ENCODE measurements at places on chromosomes 7 and 10.

DNA sequence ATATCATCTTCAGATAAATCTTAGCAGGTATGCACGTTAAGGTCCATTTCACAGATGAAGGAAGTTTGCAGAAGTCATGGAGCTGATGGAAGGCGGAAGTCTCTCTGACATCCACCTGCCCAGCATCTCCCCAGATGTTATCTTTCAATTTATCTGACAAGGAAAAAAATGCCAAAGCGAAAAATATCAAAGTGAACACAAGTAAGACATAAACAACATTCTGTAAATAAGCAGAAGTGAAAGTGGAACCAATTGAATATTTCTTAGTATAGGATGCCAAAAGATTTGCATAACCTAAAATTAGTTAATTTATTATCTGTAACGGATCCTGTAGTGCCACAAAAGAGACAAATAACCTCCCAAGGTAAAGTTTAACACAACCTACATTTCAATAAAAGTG lies 73.6 kb upstream of the NEBL start:
- DNase-seq = no peak

GRCh38 chr10:609262-609658 lies 80.2 kb downstream of the DIP2C start:
- DNase-seq = no peak

DNA sequence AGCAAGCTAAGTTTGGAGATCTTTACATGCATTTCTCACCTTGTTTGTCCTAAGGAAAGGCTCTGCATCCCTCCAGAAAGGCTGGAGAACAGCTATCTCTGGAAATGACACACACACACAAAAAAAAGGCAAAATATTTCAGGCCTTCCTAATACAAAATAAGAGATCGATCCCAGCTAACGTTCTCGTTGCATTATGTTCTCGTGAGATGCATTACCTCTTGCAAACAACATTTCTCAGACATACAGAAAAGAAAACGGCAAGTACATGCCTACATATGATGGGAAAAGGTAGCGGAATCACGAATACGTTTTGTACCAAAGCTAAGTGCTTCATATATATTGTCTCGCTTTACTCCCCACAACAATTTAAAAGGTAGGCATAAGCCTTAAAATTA lies 488 bp downstream of the MTERF1 start:
- DNase-seq = no peak

- DNase-seq = no peak
Observed at GRCh38 chr10:5527332-5528200, 2.8 kb downstream of the CALML3 start.

DNA sequence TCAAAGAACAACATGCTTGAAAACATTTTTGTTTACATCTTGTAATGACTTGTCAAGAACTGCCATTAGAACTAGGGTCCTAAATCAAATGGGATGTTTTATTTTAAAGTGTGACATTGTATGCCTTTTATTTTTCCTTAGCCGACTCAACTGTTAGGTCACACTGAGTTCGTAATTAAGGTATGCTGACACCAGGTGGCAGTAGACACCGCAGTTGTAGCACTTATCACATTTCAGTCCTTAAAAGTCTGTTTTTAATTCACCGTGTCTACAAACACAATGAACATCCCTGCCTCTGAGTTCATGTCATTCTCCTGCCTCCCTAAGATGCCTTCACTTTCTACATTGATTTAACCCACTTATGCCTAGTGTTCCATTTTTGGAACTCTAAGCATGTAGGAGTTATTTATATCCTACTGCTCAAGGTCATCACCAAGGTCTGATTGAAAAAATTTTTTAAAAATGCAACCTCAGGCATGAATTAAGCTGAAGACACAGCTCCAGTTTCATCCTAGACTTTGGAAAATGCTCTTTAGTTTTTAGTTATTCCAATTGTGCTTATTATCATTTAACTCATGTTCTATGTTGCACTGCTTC lies 186.1 kb downstream of the BMPER start:
- peak; percentile 59 for DNase-seq

DNA sequence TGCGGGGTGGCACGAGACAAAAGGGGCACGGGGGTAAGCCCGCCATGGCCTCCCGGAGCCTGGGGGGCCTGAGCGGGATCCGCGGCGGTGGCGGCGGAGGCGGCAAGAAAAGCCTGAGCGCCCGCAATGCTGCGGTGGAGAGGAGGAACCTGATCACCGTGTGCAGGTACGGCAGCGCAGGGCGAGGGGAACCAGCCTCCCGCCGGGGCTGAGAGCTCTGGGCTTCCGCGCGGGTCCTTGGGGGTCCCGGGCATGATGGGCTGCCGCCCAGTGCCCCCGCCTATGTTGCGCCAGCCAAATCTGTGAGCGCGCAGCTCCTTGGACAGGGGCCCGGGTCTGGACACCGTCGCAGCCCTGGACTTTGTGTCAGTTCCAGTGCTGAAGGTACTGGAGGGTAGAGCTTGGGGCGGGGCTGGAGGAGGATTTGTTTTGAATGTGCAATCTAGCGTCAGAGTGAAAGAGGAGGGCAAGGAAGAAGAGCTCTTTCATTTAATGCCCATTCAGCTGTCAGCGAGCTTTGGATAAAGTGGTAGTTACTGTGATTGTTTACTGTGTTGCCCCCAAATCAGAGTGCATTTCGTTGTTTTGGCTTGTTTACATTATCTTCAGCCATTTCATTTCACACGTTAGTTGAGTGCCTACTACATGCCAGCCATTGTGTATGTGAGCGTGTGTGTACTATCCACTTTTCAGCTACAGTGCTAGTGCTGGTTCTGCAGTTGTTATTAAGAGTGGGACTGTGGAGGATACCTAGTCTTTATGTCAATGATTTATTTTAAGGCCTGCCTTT lies 777 bp downstream of the RUNDC3B start:
- peak; percentile 27 for DNase-seq

GRCh38 chr7:65379318-65379717 lies 5.7 kb downstream of the ZNF92 start:
- DNase-seq = no peak

- DNase-seq = no peak
Observed at GRCh38 chr7:17331891-17332501, 33.5 kb downstream of the AHR start.

DNA sequence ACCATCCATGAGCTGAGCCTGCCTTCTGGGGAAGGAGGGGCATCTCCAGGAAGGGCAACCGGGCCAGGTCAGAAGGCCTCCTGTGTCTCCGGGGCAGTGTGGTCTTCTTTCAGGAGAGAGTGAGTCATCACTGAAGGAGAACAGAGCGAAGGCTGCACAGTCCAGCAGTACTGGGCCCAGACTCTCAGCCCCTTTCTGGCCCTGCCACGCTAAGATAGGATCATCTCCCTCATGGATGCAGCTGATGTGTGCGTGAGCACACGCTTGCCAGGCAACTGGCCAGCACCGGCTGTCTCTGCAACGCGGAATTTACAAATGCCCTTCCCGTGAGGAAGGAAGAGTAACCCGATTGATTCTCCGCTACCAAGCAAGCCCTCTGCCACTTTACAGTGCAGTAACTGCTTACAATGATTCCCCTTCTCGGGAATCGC lies 328.2 kb downstream of the TNS3 start:
- DNase-seq = peak; percentile 43

DNA sequence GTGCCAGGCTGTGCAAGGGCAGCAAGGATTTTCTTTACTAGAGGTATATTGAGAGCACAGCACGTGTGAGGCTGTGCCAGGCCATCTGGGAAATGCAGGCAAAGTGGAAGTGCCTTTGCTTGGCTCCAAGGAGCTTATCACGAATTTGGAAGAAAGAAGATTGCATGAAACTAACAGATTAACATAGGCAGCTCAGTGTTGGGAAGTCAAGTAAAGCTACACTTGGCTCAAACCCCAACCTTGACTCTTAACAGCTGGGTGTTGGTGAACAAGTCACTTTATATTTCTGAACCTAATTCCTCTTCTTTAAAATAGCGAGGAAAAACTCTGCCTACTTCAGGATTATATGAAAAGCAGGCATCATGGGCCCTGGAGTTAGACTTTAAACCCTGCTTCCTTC lies 105.2 kb downstream of the PLCE1 start:
- no peak for DNase-seq

GRCh38 chr10:124626759-124627380 lies 117.3 kb downstream of the FAM53B start:
- peak; percentile 83 for DNase-seq

- peak; percentile 82 for DNase-seq
Observed at GRCh38 chr10:28241741-28242399, 61.0 kb downstream of the MPP7 start.

GRCh38 chr10:124250506-124250905 lies 157.1 kb upstream of the CHST15 start:
- DNase-seq = no peak

GRCh38 chr10:29057822-29058331 lies 231.0 kb upstream of the LYZL1 start:
- no peak for DNase-seq

GRCh38 chr7:7732621-7733281 lies 14.3 kb upstream of the RPA3 start:
- DNase-seq = no peak

DNA sequence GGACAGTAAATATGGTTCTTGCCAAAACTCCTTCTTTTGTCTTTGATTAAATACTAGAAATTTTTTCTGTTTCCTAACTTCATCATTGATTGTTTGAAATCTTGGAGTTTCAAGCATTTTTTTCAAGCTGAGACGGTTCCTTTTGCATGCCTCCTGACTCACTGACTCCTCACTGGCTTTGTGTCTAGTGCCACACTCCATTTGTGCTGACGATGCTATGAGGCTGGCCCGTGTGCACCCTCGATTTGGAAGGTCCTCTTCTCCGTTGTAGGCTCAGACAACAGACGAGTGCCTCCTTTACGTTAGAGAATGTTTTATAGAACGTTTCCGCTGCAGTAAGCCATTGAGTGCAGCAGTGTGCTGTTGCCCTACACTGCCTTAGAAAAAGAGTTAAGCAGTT lies 10.8 kb upstream of the CSGALNACT2 start:
- DNase-seq = no peak

- DNase-seq = no peak
Observed at GRCh38 chr10:65348637-65349036, 1577.2 kb upstream of the LRRTM3 start.

DNA sequence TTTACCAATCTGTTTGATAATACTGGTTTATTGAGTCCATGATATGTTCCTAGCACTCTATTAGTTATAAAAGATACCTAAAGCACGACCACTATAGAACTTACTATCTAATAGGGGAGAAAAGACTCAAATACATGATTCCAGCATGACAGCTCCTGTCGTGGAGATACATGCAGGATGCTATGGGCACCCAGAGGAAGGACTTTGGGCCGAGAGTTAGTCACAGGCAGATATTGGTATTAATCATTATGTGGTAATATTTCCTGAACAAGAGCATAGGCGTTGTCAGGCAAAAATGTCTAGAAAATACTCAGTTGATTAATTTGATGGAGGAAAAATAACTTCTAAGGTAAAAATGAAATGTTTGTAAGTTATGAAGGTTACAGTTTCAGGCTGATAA lies 31.8 kb downstream of the CNNM2 start:
- DNase-seq = no peak

- DNase-seq = peak; percentile 47
Observed at GRCh38 chr10:30284865-30285594, 64.0 kb downstream of the MTPAP start.

Measured in hematopoietic multipotent progenitor cell treated with erythropoietin and hydrocortisone succinate and interleukin-3 and kit ligand, for 6 days (in vitro differentiated cells).